T-helper 17 cell (primary cell): ENCODE measurements at places on chromosomes 13 and 19. TPM values are rescaled to one million over a fixed set of nuclear protein-coding genes. Genes with fewer than 3 reads are reported as not detected.

- H3K27ac ChIP-seq, result no peak overlapping the region
- no peaks in the 10 kb centered on the region for H3K36me3 ChIP-seq
- H3K4me3 ChIP-seq, result no peak overlapping the region
- peaks cover 17% of the 10 kb centered on the region for H3K27me3 ChIP-seq
- no peak for DNase-seq
- no peaks in the 10 kb centered on the region for H3K4me1 ChIP-seq
Observed at GRCh38 chr13:106369858-106370257, 165.6 kb downstream of the EFNB2 start.

ZSCAN22 gene
- 1.7 TPM for total RNA-seq

DNA sequence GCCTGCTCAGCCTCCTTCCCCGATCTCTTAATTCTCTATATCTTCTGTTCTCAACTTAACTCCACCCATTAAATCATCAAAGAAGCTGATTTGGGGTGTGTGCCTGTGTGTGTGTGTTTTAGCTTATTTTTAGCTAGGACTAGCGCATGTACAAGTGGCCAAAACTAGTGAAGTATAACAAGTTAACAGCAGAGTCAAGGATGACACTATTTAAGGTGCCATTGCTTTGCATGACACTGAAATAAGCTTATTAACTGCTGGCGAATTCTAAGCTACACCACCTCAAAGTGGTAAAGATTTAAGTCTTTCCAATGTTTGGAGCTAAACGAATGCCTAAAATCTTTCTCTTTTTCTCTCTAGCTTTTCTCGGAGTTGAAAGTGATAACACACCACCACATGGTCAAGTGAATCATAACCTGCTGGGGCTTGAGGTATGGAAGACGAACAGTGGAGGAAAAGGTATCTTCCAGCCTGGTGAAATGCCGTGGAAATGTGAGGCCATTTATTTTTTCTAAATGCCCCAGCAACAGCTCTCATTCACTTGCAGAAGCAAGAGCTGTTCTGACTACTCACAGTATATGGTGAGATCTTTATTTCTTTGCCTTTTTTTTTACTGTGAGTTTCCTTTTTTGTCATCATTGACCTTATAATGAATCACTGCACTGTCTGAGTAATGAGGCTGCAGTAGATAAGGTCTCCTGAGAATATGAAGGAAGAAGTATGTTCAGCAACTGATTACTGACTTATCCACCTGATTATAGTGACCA lies 570.3 kb downstream of the PCDH9 start:
- H3K27ac ChIP-seq, result no peak overlapping the region
- H3K27me3 ChIP-seq, result no peaks in the 10 kb centered on the region
- no peak for DNase-seq
- H3K36me3 ChIP-seq, result no peaks in the 10 kb centered on the region
- H3K4me1 ChIP-seq, result no peaks in the 10 kb centered on the region
- H3K4me3 ChIP-seq, result no peak overlapping the region

VPS36 gene
- total RNA-seq, result 39.6 TPM

GRCh38 chr13:69324090-69324886 lies 783.3 kb upstream of the ATXN8OS start:
- no peaks in the 10 kb centered on the region for H3K36me3 ChIP-seq
- no peak overlapping the region for H3K4me3 ChIP-seq
- H3K27me3 ChIP-seq, result no peaks in the 10 kb centered on the region
- H3K27ac ChIP-seq, result no peak overlapping the region
- DNase-seq, result no peak

- H3K36me3 ChIP-seq, result no peaks in the 10 kb centered on the region
- peaks cover 44% of the 10 kb centered on the region for H3K27me3 ChIP-seq
- no peak overlapping the region for H3K27ac ChIP-seq
- H3K4me1 ChIP-seq, result no peaks in the 10 kb centered on the region
Observed at GRCh38 chr19:372306-372890, 27.8 kb upstream of the MIER2 start.

- H3K27me3 ChIP-seq, result no peaks in the 10 kb centered on the region
- H3K27ac ChIP-seq, result peak overlapping the region; percentile 6
- DNase-seq, result no peak
- H3K36me3 ChIP-seq, result peaks cover 5% of the 10 kb centered on the region
- H3K4me1 ChIP-seq, result peaks cover 5% of the 10 kb centered on the region
Observed at GRCh38 chr13:41231025-41231677, 32.2 kb downstream of the MTRF1 start.

DNA sequence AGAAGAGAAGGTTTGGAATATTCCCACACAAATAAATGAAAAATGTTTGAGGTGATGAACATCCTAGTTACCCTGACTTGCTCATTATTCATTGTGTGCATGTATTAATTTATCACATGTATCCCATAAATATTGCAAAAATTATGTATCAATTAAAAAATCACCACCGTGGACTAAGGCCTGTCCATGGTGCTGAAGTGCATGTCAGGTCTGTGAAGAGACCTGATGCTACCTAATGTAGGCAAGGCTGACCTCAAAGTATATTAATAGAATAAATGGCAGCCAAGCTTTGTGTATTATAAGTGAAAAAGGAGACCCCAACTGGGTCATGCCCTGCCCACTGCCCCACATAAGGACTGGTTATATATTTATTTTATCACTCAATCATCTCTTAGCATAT lies 34.4 kb upstream of the ZNF835 start:
- H3K27me3 ChIP-seq, result no peaks in the 10 kb centered on the region
- H3K27ac ChIP-seq, result no peak overlapping the region
- DNase-seq, result no peak
- no peaks in the 10 kb centered on the region for H3K4me1 ChIP-seq
- no peaks in the 10 kb centered on the region for H3K36me3 ChIP-seq
- no peak overlapping the region for H3K4me3 ChIP-seq

- no peak overlapping the region for H3K27ac ChIP-seq
- H3K36me3 ChIP-seq, result no peaks in the 10 kb centered on the region
- no peak for DNase-seq
- H3K4me3 ChIP-seq, result no peak overlapping the region
- no peaks in the 10 kb centered on the region for H3K4me1 ChIP-seq
Observed at GRCh38 chr19:36246006-36246481, 31.1 kb downstream of the ZNF146 start.

ZNF888 gene
- total RNA-seq, result 3.7 TPM

DNA sequence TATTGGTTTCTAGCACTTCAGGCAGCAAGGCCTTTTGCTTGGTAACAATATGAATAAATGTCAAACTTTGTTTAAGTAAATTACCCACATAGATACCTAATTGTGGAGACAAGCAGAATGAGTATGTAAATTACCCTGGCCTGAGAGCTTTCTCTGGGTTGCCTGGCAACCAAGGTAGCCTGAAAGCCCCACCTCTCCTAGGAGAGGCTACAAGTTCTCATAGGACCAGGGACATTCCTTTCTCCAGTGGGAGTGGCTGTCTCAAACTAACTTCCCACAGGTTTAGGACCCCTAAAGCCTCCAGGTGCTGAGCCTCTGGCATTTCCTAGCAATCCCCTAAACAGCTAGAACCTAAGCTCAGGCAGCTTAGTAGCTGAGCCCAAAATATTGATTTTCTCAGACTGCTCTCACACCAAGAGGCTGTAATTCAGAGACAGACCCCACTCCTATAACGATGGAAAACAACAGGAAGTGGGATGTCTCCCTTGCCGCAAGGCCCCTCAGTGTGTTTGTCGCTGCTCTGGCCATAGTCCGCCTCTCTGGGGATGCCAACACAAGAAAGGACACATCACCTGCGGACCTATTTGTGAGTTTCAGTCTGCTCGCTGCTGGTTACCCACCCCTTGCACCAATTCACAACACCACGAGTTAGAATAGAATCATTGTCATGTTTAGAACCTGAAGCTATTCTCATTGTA lies 207.3 kb downstream of the DLEU7 start:
- no peaks in the 10 kb centered on the region for H3K36me3 ChIP-seq
- H3K4me1 ChIP-seq, result no peaks in the 10 kb centered on the region
- DNase-seq, result no peak

KLK2 gene
- not detected for total RNA-seq

GRCh38 chr19:11198175-11198534 lies 810 bp upstream of the KANK2 start:
- no peak overlapping the region for H3K27ac ChIP-seq
- peaks cover 10% of the 10 kb centered on the region for H3K4me1 ChIP-seq
- H3K4me3 ChIP-seq, result peak overlapping the region; percentile 76
- no peaks in the 10 kb centered on the region for H3K36me3 ChIP-seq
- no peak for DNase-seq
- peaks cover 22% of the 10 kb centered on the region for H3K27me3 ChIP-seq

CYP2B6 gene
- not detected for total RNA-seq

- peak within 1 kb of the TSS; percentile 89 for H3K4me3 ChIP-seq
- peaks cover 8% of the 10 kb centered on the region for H3K4me1 ChIP-seq
- peaks cover 6% of the 10 kb centered on the region for H3K36me3 ChIP-seq
- peaks cover 18% of the 10 kb centered on the region for H3K27me3 ChIP-seq
- no peak for DNase-seq
Observed at GRCh38 chr19:18895824-18896341, at the start of gene CERS1. Gene CERS1, minus strand, starts transcription at chr19:18896158. Its CDS starts 86 bp downstream, at chr19:18896072.

DNA sequence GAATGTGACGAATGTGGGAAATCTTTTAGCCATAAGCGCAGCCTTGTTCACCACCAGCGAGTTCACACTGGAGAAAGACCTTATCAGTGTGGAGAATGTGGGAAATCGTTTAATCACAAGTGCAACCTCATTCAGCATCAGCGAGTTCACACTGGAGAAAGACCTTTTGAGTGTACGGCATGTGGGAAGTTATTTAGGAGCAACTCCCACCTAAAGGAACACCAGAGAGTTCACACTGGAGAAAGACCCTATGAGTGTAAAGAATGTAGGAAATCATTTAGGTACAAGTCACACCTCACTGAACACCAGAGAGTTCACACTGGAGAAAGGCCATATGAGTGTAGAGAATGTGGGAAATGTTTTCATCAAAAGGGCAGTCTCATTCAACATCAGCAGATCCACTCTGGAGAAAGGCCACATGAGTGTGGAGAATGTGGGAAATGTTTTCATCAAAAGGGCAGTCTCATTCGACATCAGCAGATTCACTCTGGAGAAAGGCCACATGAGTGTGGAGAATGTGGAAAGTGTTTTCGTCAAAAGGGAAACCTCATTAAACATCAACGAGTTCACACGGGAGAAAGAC lies 7.6 kb downstream of the ZNF776 start:
- H3K27me3 ChIP-seq, result no peaks in the 10 kb centered on the region
- H3K4me1 ChIP-seq, result no peaks in the 10 kb centered on the region
- DNase-seq, result no peak
- H3K4me3 ChIP-seq, result no peak overlapping the region
- H3K36me3 ChIP-seq, result peaks cover 18% of the 10 kb centered on the region

KCNRG gene
- 0.91 TPM for total RNA-seq

MUC16 gene
- total RNA-seq, result not detected

DNA sequence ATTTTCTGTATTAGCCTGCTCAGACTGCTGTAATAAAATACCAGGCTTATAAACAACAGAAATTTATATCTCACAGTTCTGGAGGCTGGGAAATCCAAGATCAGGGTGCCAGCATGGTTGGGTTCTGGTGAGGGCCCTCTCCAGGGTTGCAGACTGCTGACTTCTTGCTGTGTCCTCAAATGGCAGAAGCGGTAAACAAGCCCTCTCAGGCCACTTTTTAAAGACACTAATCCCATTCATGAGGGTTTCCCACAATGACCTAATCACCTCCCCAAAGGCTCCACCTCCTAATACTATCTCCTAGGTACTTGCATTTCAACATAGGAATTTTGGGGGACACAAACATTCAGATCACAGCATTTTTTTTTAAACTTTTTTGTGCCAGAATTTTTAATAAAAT lies 159.3 kb downstream of the PDS5B start:
- H3K4me3 ChIP-seq, result no peak overlapping the region
- H3K27me3 ChIP-seq, result no peaks in the 10 kb centered on the region
- DNase-seq, result no peak
- no peaks in the 10 kb centered on the region for H3K4me1 ChIP-seq

PLK5 gene
- not detected for total RNA-seq

CRTC1 gene
- 14.4 TPM for total RNA-seq

ELAVL3 gene
- 0.26 TPM for total RNA-seq

GRCh38 chr13:43303033-43303729 lies 279.8 kb downstream of the DNAJC15 start:
- H3K4me3 ChIP-seq, result no peak overlapping the region
- no peak for DNase-seq
- H3K4me1 ChIP-seq, result peaks cover 2% of the 10 kb centered on the region
- H3K27ac ChIP-seq, result no peak overlapping the region

ZSCAN4 gene
- not detected for total RNA-seq

GRCh38 chr13:42752731-42753130 lies 28.7 kb upstream of the FAM216B start:
- no peaks in the 10 kb centered on the region for H3K4me1 ChIP-seq
- peaks cover 10% of the 10 kb centered on the region for H3K27me3 ChIP-seq
- H3K36me3 ChIP-seq, result no peaks in the 10 kb centered on the region
- H3K4me3 ChIP-seq, result no peak overlapping the region
- no peak overlapping the region for H3K27ac ChIP-seq

SOX1 gene
- total RNA-seq, result not detected

GRCh38 chr19:45182758-45183157 lies 4.2 kb downstream of the BLOC1S3 start:
- no peak for DNase-seq
- H3K36me3 ChIP-seq, result peaks cover 6% of the 10 kb centered on the region
- H3K4me1 ChIP-seq, result peaks cover 31% of the 10 kb centered on the region
- no peak overlapping the region for H3K27ac ChIP-seq
- H3K4me3 ChIP-seq, result no peak overlapping the region

DNA sequence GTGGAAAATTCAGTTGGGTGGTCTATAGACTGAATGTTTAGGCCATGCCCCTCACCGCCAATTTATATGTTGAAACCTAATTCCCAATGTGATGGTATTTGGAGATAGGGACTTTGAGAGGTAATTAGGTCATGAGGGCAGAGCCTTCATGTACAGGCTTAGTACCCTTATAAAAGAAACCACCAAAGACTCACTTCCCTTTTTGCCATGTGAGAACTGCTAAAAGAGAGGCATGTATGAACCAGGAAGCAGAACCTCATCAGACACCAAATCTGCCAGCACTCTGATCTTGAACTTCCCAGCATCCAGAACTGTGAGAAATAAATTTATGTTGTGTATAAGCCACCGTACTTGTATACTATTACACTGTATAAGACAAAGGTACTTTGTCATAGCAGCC lies 40.6 kb downstream of the UQCRFS1 start:
- H3K4me1 ChIP-seq, result no peaks in the 10 kb centered on the region
- no peak for DNase-seq
- H3K27me3 ChIP-seq, result no peaks in the 10 kb centered on the region
- peaks cover 2% of the 10 kb centered on the region for H3K36me3 ChIP-seq
- no peak overlapping the region for H3K27ac ChIP-seq
- H3K4me3 ChIP-seq, result no peak overlapping the region

- peaks cover 6% of the 10 kb centered on the region for H3K4me1 ChIP-seq
- no peak overlapping the region for H3K27ac ChIP-seq
- H3K36me3 ChIP-seq, result peaks cover 2% of the 10 kb centered on the region
- peaks cover 6% of the 10 kb centered on the region for H3K27me3 ChIP-seq
- H3K4me3 ChIP-seq, result no peak overlapping the region
Observed at GRCh38 chr19:412356-413355, 3.7 kb upstream of the C2CD4C start.

GRCh38 chr13:20303636-20304035 lies 71.5 kb upstream of the GJB6 start:
- no peak overlapping the region for H3K4me3 ChIP-seq
- no peak for DNase-seq
- no peak overlapping the region for H3K27ac ChIP-seq
